Activated CD4-positive, alpha-beta memory T cell treated with anti-CD3 and anti-CD28 coated beads, Interleukin-2, amount 10 ng/mL, durations not matched to agents 7 days and 5 days (primary cell): ENCODE measurements at places on chromosomes 3 and 15.

DNA sequence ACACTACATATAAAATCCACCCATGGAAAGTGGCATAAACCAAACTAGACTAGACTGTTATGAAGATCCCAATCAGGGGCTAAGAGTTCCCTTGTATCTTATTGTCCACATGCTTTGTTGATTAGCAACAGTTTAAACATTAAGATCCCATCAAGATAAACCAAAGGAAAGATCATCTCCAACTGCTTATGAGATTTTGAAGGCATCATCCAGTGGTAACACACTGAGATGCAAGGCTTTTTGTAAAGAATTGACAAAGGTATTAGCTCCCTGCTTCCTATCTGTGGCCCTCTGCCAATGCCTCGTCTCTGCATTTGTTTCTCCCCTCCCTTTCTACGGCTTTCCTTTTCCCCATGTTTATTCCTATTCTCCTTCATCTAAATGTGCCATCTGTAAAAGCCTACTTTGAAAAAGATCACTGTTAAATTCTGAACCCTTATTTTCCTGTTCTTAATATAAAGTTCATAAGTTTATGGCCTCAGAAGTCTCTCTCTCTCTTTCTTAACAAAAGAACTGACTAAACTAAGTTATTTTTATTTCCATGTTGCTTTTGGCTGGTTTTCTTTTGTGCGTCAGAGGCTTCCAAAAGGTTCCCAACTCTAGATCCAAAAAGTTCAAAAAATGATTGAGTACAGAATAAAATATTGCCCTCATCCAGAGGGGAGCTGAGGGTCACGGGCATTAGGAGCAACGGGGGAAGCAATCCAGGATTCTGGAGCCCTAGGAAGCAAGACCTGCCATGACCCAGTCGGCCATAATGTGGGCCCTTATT is 5.5 kb downstream of the PLD1 start:
- DNase-seq = no peak

DNA sequence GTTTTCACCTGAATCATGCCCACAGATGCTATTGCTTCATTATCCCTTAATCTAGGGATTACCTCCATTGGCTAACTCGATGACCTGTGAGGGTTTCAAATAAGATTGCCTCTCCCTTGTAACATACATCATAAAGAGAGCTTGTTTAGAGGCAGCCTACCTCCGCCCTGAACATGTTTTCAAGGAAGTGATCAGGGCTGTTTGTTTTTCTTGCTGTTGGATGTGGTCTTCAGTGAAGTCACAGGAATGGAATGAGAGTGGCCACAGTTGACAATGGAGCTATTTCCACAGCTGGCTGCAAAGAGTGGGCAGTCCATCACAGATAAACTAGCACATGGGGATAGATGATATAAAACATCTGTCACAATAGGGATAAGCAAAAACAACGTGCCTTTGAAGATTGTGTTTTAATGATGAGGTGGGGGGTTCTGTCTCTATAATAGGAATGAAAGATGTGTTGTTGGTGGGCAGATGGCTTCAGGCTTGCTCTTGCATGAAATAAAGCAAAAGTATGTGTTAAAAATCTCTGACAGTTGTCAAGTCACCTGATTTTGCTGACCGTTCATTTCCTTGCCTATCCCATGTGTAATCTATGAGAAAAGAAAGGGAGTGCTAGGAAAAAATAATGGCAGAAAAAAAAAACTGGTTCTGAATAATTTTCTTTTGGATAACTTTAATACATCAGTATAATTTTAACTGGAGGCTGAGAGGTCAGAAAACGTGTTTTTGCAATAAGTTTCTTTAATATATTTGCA is 642.3 kb downstream of the RBMS3 start:
- no peak for DNase-seq

DNA sequence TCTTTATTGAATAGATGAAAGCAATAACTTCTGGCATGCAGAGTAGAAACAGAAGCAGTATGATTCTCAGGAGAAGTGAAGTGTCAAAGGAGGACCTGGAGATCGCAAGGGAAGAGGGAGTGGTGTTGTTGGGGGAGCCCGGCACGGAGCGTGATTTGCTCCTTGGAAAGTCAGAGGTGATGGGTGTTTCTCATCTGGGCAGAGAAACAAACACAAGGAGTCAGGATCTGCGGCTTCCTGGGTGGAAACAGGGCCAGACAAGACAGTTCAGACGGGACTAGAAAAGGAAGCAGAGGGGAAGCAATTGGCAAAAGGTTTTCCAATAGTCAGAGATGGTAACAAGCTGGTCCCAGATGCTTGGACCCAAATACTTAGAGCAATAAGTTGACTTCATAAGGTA is 34.4 kb upstream of the CCDC80 start:
- DNase-seq = no peak

DNA sequence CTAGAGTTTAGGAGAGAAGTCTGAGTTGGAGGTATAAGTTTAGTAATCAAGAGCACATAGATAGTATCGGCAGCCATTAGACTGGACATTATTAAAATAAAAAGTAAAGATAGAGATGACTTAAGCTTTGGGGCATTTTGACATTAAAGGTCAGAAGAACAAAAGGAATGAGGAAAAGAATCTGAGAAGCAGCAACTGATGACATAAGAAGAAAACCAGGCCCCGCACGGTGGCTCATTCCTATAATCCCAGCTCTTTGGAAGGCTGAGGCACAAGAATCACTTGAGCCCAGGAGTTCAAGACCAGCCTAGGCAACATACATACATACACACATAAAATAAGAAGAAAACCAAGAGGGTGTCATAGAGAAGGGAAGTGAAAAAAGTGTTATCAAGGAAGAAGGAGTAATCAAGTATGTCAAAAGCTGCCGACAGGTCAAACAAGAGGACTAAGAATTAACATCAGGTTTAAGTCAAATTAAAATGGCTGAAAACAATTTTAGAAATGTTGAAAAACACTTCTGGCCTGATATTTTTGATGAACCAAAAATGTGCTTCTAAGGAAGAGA is 38.9 kb downstream of the ACAP2 start:
- no peak for DNase-seq

DNA sequence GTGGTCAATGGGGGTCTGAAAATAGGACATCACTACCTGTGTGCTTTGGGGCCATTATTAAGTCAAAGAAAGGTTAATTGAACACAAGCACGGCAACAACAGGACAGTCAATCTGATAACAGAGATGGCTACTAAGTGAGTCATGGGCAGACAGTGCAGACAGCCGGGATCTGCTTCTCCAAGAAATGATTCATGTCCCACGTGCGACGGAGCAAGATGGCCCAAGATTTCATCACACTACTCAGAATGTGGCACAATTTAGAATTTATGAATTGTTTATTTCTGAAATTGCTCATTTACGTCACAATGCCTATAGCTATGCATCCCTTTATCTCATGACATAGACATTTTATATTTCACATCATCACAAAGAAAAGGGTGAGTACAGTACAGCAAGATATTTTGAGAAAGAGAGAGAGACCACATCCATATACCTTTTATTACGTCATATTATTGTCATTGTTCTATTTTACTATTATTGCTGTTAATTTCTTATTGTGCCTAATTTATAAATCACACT is 770.6 kb upstream of the NR2F2 start:
- no peak for DNase-seq

- no peak for DNase-seq
Measured at GRCh38 chr15:27853624-27854455, 245.3 kb downstream of the OCA2 start.

DNA sequence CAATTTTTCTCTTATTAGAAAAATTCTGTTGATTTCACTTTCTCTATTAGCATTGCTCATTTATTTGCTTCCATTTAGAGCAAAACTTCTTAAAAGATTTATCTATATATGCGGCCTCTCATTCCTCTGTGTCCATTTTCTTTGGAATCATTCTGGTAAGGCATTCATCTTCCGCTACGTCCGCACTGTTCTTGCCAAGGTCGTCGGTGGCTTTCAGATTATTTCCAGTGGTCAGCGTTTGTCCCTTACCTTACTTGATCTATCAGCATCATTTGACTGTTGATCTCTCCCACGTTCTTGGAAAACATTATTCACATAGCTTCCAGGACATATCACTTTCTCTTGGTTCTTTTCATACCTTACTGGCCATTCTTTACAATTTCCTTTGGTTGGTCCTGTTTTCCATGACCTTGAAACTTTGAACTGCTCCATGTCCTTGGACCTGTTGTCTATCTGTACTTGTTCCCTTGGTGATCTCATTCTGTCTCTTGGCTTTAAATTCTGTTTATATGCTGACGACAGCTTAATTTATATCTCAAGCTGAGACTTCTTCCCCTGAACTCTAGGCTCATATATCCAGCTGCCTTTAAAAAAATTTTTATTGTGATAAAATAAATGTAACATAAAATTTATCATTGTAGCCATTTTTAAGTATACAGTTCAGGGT is 54.5 kb downstream of the SLMAP start:
- no peak for DNase-seq

DNA sequence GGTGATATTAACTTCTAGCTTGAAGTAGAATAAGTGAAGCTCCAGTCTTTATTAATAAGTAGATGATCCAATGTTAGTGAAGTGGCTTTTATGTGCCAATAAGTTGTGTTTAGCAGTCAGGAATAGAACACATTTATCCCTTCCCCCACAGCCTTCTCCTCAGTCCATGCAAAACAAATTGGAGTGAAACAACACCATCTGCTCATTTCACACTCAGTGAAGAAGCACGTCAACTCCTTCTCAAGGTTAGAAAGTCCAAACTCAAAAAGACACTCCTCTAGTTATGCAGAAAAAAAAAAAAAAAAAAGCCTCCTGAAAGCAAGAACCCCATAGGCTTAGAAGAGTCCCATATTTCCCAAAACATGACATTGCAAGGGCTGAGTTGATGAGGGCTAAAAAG is 18.0 kb upstream of the NEO1 start:
- no peak for DNase-seq

GRCh38 chr3:161890147-161890625 is 393.6 kb downstream of the OTOL1 start:
- DNase-seq = no peak

- no peak for DNase-seq
Measured at GRCh38 chr15:92645051-92645631, 10.4 kb downstream of the FAM174B start.

DNA sequence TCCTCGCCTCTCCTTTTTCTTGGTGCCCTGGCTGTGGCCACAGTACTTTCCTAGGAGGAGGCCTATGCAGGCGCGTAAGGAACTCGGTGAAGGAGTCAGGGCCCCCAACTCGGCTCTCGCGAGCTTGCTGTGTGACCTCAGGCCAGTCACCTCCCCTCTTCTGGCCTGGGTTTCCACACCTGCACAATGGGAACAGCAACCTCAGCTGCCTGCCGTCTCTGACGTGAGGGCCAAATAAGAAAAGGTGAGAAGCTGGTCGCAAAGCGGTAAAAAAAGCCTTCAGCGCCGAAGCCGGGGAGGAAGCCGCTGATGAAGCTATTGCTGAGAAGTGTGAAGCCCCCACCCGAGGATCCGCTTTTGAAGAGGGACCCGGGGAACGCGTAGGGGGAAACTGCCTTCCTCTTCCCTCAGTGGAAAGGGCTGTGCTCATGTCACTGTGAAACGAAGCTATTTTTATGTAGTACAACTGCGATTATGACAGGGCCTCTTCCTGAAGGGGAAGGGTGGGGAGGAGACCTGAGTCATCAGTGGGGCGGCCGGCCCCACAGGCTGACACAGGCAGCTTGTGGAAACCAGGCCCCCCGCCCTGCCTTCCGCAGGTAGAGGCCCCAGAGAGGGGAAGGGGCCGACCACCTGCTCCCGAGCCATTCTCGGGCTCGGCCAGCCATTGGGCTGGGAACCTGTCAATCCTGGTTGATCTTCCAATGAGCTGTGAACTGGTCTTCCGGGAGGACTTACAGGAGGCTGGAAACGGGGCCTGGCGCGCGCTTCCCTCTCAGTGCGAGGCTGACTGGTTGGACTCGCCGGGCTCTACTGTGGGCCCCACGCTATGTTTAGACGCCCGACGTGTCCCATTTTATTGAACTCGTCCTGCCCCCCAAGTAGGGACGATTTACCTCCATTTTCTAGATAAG is 18.0 kb upstream of the ANKDD1A start:
- DNase-seq = peak; percentile 98
